ENCODE measurements at places on chromosomes 16 and 17.

GRCh38 chr16:88744577-88745521 is 38.5 kb downstream of the CTU2 start:
- DNase-seq, result no peak

DNA sequence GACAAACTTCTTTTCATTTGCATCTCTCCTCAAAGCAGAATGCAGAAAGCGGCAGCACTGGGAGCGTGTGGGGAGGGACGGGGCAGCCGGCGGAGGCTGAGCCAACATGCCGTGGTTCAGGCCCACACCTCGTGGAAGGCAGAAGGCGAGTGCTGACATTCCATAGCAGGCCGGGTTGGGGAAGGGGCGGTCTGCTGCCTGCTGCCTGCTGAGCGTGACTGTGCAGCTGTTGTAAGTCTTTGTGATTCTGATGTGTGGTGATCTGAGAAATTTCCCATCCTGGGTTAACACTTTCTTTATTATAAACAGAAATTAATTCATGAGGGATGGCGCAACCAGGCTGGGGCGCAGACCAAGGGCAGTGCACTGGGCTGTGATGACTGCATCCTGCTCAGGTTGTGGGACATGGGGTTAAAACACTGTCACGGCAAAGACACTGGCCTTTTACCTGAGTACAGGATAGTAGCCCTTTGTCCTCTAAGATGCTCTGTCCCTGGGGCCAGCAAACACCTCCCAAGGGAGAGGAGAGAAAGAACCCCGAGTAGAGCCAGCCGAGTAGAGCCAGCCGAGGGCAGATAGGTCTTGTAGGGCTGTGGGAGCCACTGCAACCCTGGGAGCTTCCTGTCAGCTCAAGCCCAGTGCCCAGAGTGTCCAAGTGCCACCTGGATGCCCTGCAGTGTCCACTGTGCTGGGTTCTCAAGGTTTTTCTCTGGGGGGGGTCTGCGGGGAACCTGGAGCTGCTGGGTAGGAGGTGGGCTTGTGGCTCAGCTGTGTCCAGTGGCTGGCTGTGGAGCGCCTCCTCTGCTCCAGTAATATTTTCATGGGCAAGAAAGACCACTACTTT is 8.8 kb upstream of the DNASE1 start:
- peak; percentile 55 for DNase-seq

GRCh38 chr17:40417258-40417608 is 463 bp downstream of the TOP2A start:
- DNase-seq, result no peak

DNA sequence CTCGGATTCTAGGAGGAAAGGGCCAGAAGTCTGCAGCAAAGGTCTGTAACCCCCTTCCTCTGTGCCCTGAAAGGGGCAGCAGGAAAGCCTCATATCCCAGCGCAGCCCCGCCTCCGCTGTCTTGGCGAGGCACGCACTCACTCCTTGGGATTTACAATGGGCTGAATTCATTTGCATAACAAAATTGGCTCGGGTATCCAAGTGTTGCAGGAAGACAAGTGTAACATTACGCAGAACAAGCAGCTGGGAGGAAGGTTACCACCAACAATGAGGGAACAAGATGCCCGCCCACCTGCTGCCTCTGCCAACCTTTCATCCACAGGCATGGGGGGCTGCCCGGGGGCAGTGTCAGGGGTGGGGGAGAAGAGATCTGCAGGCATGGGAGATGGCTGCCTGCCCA is 130.4 kb downstream of the MRM1 start:
- peak; percentile 64 for DNase-seq

GRCh38 chr17:57338257-57338914 is 82.1 kb downstream of the MSI2 start:
- no peak for DNase-seq

GRCh38 chr17:72344613-72345012 is 223.8 kb downstream of the SOX9 start:
- DNase-seq, result no peak

- no peak for DNase-seq
These were observed 17.9 kb upstream of the COL1A1 start for GRCh38 chr17:50219342-50219741.

DNA sequence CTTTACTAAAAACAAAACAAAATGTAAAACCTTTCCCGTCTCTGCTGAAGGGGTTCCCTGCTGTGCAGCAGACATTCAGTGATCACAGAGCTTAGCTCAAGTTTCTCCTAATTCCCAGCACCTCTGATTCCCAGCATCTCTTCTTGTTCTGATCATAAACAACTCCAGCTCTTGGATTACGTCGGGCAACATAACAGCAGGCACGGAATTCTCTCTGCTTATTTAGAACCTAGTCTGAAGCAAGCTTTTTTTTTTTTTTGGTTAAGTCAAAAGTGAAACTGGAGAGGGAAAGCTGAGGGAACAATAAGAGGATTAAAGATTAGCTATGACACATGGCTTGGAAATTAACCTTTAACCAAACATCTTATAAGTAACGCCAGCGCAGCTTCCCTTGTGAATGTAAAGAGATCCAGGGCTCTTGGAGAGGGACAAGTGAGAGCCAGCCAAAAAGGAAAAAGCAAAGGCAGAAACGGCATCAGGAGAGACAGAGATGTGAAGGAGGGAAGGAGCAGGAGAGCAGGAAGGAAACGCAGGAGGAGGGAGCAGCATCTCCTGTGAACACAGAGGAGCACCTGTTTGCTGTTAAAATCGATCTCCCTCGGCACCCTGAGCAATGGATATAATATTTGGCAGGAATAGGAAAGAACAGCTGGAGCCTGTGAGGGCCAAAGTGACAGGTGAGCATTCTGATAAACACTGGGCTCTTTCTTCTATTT is at the start of gene BCO1:
TSS of gene BCO1 (plus strand) at position 394 of the 716 bp plus-strand sequence. CDS start at position 614, 220 bp downstream.
- DNase-seq, result peak; percentile 39

DNA sequence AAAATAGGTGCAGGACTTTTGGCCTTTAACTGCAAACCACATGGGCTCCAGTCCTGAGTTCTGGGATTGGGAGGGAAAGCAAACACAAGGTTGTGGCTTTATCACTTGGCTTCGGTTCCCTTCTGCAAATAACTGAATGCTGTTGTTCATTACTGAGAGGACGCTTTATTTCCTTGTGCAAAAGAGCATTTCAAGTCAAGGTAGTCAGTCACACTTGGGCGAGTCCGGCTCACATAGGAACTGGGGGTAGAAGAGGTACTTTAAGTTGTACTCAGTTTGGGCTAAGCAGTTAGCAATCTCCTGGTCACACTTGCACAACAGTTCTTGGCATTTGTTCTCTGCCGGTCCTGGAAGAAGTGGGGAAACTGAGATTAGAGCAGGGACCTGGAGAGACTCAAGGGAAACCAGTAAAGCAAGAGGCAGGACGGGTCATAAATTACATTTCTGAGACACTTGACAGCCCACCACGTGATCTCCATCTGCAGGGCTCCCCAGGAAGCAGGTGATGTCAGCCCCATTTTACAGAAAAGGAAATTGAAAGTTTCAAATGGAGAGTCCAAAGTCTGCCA is 21.6 kb downstream of the PLA2G10 start:
- no peak for DNase-seq

- DNase-seq, result no peak
These were observed 1.5 kb upstream of the SPIRE2 start for GRCh38 chr16:89826531-89827382.

DNA sequence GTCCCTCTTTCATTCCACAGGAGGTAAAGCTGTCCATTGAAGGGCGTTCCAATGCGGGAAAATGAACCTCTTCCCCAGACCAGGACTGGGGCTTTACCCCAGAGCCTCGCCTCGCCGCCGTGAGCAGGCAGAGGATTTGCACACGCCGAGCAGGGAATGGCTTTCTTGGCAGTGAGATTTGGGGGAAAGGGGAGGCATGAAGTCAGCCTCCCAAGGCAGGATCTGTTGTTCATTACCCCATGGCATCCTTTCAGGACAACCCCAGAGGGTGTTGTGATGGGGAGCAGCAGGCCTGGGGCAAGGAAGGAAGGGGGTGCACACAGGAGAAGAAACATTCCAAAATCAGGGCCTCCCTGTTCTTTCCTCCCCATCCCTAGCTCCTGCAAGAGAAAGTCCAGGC is 6.0 kb downstream of the ATXN1L start:
- no peak for DNase-seq

GRCh38 chr17:12421646-12422306 is 243.9 kb upstream of the MYOCD start:
- peak; percentile 19 for DNase-seq

DNA sequence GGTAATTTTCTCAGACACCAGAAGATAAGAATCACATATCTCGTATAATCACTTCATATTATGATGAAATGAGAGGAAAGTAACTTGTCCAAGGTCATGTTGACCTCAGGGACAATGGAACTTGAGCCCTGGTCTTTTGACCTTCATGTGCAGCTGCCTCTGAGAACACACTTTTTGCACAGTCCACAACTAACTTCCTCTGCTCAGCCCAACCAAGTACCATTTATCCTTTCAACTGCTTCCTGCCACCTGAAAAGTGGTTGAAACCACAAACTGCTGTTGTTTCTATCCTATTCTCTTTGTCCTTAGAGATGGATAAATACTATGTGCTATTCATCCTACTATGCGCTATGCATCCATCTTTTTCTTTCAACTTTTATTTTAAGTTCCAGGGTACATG is 2.3 kb upstream of the CCL1 start:
- DNase-seq, result no peak

GRCh38 chr16:57444711-57445110 is 2.5 kb downstream of the CIAPIN1 start:
- no peak for DNase-seq

DNA sequence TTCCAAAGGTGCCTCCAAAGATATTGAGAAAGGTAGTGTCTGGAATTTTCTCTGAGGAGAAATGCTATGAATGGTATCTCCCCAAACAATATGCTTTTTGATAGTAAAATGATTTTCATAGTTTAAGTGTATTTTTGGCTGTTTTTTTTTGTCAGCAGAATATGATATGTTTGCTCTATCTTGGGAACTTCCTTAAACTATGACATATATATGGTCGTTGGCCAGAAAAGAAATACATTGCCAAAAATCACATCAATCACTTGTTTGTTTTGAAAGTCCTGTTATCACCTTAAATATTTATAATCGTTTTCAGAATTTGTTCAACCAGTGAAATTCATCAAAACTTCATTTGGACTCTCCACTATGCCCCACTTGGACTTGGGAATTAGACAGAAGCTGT is 816.9 kb downstream of the CDH11 start:
- DNase-seq, result no peak

DNA sequence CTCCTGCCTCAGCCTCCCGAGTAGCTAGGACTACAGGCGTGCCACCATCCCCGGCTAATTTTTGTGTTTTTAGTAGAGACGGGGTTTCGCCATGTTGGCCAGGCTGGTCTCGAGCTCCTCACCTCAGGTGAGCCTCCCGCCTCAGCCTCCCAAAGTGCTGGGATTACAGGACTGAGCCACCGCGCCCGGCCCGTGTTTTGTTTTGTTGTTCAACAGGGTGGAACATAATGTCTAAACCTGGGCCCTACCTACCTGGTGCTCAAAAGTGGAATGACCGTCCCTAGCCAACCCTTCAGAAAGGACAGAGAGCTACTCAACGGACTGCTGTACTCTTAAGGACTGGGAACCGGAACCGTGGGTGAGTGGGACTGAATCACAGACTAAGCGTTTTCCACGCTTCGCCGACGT is 772 bp upstream of the KIF22 start:
- no peak for DNase-seq

DNA sequence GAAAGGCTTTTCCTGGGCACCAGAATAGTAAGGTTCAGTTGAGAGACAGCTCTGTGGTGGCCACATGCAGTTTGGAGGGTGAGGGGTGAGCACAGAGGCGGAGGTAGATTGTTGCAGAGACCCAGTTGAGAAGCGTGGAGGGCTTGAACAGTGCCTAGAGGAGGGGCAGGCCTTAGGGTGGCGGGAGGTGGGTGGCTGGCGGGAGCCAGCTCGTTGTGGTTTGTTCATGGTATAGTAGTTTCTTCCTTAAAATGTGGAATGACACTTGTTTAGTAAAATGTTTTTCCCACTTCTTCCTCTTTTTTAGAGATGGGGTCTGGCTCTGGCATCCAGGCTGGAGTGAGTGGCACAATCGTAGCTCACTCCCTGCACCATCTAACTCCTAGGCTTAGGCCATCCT is 14.2 kb downstream of the USP10 start:
- no peak for DNase-seq

- DNase-seq, result no peak
These were observed 2.1 kb downstream of the FOXF1 start for GRCh38 chr16:86512301-86512859.

GRCh38 chr17:278055-278675 is 74.4 kb downstream of the RPH3AL start:
- DNase-seq, result no peak

GRCh38 chr16:67413978-67414911 is 2.0 kb downstream of the ZDHHC1 start:
- no peak for DNase-seq

DNA sequence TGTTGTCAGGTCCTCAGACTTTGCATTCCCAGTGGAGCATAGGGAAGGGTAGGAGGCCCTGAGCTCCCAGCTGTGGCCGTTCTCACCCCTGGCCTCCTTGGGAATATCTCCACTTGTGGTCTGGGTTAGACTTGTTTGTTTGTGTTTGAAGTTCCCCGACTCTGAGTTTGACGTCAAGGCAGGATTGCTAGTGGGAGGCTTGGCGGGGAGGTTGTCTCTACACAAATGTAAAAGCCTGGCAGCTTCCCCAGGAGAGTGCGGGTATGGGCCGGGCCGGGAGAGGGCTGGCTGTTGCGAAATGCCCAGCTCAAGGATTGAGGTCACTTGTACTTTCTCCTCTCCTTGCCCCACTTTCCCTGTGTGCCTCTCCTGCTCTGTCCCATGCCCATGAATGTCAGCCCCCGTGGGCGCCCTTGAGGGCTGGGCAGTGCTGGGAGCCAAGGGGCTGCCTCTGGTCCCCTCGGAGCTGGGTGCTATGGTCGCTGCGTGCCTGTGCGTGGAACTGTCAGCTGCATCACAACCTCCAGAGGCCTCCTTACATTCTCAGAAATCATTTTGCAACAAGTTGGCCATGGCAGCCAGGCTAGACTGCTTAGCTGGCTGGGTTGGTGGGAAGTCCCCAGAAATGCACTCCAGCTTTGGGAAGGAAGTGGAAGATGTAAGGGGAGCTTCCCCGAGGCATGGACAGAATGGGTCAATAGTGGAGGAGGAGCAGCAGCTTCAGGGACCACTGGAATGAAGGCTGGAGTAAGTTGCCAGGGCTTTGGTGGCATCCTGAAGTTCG is 84.3 kb downstream of the KSR1 start:
- no peak for DNase-seq

DNA sequence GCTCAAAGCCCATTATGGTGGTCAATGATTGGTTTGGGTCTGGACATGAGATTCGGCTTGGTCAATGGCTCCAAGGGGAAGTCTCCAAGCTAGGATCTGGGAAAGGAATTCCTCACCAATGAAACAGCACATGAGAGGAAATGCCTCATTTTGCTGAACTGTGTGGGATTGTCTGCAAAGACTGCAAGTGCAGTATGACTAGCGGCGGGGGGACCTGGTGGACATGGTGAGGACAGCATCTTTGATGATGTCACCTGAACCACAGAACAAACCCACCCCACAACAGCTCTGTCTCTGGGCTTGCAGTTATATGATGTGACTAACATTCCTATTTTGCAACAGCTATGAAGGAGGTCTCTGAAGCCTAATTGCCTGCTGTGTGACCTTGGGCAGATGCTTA is 50.6 kb upstream of the NKD1 start:
- DNase-seq, result no peak
